ENCODE measurements at places on chromosomes 4 and X. TPM values are rescaled to one million over a fixed set of nuclear protein-coding genes. Genes with fewer than 3 reads are reported as not detected.

DNA sequence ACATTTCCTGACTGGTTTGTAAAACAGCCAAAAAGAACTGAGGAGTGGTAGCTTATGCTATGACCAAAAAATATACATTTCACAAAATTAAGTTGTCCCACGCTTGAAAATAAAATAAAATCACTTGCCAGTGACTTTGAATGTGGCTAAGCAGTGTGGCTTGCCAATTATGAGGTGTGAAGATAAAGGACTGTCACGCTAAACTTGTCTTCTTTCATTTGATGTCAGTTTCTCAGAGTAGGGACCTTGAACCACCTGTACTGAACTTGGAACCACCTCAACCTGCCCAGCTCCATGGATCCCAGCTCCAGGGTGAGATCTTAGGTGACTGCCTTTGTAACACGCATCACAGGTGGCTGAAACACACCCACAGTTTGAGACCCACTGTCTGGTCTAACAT lies 113.7 kb upstream of the TBL1X start:
- DNase-seq, result no peak

GRCh38 chr4:139854668-139855403 lies 189.2 kb downstream of the MGST2 start:
- no peak for DNase-seq

GRCh38 chr4:36930562-36931111 lies 313.9 kb upstream of the NWD2 start:
- no peak for DNase-seq

Gene ESX1
- not detected for total RNA-seq

GRCh38 chrX:153778684-153779101 lies 2.1 kb upstream of the SRPK3 start:
- no peak for DNase-seq

Gene SLC9B1
- 0.34 TPM for total RNA-seq

DNA sequence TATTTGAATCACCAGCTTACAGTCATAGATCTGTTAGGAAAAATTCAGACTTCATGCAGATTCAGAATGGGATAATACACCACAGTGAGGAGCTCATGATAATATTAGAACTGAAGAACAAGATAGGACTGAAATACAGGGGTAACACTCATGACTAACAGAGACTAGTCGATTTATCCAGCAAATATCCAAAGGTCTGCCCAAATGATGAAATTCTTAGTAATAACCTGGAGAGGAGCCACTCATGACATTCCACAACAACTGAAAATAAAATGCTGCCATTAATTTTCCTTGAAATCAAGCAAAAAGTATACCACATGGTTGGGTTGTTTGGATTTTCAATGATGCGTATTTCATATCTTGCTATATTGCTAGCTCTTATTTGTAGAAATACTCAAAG lies 903.7 kb upstream of the ADGRL3 start:
- no peak for DNase-seq

- no peak for DNase-seq
Observed at GRCh38 chr4:78136109-78137081, 79.3 kb downstream of the FRAS1 start.

GRCh38 chr4:25860586-25861279 lies 2.1 kb downstream of the SEL1L3 start:
- DNase-seq, result no peak

Gene IL15
- total RNA-seq, result 1.5 TPM

Gene GYPA
- total RNA-seq, result not detected

DNA sequence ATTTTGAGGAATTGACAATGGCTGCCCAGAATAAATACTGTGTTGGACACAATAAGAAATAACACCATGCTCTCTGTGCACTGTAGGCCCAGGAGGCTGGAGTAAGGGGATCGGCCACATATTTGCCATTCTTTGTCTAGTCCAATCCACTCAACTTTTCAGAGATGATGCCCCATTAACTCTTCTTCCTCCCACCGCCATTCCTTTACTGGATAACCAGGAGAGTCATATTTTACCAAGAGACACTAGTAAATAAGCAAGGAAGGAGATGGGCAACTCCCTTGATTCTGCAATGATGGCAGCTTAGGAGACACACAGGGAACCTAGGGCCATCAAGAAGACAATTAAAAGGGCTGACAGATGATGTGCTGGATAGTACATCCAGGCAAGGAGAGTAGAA lies 87.9 kb upstream of the GPC3 start:
- DNase-seq, result no peak

Gene DCAF4L1
- 0.23 TPM for total RNA-seq

- no peak for DNase-seq
Observed at GRCh38 chr4:16830081-16830480, 68.4 kb downstream of the LDB2 start.

Gene TENM3
- total RNA-seq, result 0.69 TPM

DNA sequence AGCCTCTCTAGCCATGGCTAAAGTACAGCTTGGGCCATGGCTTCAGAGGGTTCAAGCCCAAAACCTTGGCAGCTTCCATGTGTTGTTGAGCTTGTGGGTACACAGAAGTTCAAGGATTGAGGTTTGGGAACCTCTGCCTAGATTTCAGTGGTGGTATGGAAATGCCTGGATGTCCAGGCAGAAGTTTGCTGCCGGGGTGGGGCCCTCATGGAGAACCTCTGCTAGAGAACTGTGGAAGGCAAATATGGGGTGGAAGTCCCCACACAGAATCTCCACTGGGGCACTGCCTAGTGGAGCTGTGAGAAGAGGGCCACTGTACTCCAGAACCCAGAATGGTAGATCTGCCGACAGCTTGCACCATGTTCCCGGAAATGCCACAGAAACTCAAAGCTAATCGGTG lies 59.5 kb downstream of the NEXMIF start:
- DNase-seq, result no peak

DNA sequence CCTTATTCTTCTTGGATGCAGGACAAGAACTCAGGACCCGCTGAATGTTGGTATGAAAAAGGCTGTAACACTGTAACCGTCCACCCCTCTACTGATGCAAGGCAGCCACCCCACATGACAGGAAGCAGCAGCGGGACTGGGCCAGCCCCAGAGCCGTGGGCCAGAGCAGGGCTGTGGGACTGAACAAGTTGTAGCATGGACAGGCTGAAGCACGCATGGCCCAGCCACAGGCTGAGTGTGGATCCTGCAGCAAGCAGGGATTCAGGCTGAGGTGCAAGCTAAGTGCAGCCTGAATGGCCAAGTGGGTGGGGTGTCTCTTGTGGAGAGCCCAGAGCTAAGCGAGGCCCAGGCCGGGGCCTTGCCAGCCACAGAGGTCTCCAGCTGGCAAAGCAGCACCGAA lies 632.2 kb downstream of the SPOCK3 start:
- no peak for DNase-seq

DNA sequence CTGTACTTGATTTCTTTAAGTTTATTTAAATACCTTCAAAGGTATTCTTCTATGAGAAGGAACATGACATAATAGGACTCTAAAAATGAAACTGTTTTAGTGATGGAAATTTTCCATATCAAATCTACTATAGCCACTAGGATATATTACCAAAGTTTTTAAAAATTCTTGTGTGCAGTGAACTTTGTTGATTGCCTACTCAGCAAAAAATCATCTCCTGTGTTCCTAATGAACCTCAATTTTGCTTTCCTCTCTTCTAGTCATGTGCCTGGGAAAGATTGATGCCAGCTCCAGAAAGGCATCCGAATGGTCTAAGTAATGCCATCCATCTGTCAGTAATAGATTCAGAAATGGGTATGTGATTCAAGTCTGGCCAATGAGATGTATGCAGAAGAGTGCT lies 111.1 kb downstream of the ANXA3 start:
- DNase-seq, result no peak

- DNase-seq, result peak; percentile 80
Observed at GRCh38 chr4:38179690-38180377, 219.6 kb downstream of the PTTG2 start.

DNA sequence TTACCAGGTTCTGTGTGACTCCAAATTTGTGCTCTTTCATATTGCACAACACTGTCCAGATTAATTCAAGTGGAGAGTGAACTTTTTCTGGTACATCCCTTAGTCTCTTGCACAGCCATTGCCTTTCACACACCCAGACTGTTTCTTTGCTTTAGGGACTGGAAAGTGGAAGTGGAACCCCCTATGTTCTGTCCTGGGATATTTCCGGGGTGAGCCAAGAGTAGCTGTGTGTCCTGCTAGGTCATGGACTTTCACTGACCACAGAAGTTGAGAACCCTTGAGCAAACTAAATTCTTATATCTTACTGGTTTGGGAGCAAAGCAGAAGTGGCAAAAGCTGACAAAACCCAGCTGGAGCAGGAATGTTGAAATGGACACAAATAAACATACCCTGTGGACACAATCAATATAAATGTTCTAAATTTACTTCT lies 10.3 kb upstream of the VSIG4 start:
- no peak for DNase-seq

DNA sequence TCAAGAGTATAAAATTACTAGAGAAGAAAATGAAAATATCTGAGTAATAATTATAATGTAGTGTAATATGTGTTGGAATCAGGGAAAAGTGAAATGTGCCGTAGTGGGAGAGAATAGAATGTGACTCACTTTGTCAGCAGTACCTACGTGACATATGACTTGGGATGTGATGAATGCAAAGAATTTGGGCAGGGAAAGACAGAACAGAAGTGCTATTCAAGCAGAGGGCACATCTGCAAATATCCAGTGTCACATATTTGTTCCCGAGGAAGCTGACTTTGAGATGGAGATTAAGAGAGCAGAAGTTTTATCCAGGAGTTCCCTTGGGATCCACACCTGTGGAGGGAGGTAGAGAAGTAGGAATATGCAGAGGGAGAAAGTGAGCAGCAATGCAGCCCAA lies 69.3 kb upstream of the HS3ST1 start:
- DNase-seq, result no peak

GRCh38 chrX:119105826-119106225 lies 21.8 kb downstream of the KIAA1210 start:
- DNase-seq, result no peak

Gene GLRA3
- total RNA-seq, result not detected

- DNase-seq, result no peak
Observed at GRCh38 chr4:143667461-143667860, 33.0 kb downstream of the FREM3 start.

DNA sequence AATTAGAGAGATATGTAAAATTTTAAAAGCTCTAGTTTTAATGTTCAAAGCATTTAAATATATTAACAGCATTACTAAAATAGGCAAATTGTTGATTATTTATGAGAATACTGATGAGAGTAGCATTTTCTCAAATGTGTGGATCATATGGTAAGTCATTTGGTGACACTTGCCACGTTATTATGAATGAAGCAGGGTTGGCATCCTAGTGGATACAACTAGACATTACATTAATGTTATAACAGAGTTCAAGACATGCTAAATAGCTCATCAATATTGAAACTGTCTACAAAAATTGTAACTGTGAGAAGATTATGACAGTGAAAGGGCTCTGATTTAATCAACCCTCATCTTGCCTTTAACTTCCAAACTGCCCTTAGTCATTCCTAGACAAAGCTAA lies 171.1 kb downstream of the PDGFC start:
- no peak for DNase-seq

Gene RHOH
- total RNA-seq, result 2.2 TPM

Gene FAM47A
- total RNA-seq, result not detected

- no peak for DNase-seq
Observed at GRCh38 chrX:63768760-63769159, 16.3 kb downstream of the ARHGEF9 start.

DNA sequence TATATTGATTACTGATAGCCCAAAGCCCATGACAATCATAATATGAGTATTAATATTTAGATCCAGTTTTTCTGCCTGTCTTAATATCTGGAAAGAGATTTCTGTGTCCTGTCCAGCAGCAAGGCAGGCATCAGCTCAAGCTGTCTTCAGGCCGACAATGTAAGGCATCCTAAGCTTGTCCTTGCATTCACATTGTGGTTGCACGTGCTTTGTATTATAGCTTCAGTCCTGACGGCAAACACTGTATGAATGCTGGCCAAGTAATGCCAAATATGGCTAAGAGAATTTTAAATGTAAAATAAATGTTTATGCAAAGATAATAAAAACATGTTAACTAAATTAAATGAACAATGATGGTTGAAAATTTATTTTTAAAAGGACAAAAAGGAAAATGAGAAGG lies 255.7 kb upstream of the RPS6KA3 start:
- DNase-seq, result no peak

GRCh38 chrX:42708222-42708621 lies 69.7 kb downstream of the PPP1R2C start:
- no peak for DNase-seq

DNA sequence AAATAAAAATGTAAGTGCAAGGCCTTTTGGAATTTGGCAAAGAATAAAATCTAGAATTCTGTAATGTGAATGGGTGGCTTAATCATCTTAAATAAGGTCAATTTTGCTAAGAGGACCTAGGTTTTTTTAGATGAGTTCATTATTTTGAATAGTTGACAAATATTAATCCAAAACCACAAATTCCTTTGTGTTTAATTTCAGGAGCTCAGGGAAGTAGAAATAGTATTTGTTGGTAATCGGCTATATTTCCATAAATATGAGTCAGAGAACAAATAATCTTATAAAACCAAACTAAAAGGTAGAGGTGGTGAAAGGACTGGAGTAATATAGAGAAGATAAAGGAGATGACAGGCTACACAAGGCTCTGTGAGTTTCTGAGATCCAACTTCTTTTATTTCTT lies 190.4 kb upstream of the TLL1 start:
- DNase-seq, result no peak

- DNase-seq, result no peak
Observed at GRCh38 chrX:23828881-23829280, 45.9 kb downstream of the SAT1 start.

- no peak for DNase-seq
Observed at GRCh38 chr4:164894702-164895101, 17.7 kb downstream of the APELA start.

Gene FAM184B
- 0.07 TPM for total RNA-seq

DNA sequence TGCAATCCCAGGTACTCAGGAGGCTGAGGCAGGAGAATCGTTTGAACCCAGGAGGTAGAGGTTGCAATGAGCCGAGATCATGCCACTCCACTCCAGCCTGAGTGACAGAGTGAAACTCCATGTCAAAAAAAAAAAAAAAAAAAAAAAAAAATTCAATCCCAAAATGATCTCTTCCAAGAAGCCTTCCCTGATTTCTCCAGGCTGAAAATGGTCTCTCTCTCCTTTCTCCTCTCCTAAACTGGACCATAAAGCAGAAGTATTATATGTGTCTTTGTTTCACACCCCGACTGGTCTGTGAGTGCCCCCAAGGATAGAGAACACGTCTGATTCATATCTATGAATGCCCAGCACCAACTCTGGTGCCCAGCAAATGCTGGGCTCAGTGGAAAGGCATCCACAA lies 17.3 kb upstream of the KDM5C start:
- no peak for DNase-seq

- DNase-seq, result no peak
Observed at GRCh38 chr4:177640864-177641263, 198.6 kb upstream of the AGA start.

Gene HHIP
- total RNA-seq, result not detected

Gene MAGEA4
- not detected for total RNA-seq

Data from lower leg skin (tissue), 4 donors.